ENCODE measurements at places on chromosomes 5 and 9.

GRCh38 chr5:138903130-138903775 is 28.1 kb upstream of the LRRTM2 start:
- no peak for DNase-seq

GRCh38 chr9:8904771-8905515 is 1105.4 kb upstream of the DMAC1 start:
- DNase-seq = no peak

GRCh38 chr9:130138171-130138653 is 34.0 kb upstream of the NCS1 start:
- no peak for DNase-seq

DNA sequence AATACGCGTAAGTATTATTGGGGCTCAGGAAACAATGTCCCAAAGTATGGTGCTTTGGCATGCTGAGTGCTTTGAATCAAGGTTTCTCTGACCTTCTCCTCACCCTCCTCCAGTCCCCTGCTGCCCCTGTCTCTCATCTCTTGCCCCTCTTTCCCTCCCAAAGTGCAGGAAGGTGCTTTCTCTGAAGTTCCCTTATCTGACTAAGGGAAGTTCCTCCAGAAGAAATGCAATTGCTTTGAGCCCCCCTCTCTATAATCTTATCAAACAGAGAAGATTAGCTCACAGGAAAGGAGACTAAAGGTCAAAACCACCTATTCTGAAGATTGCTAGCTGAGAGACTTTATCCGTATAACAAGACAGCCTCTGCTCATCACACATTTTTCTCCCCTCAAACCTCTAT is 288.1 kb downstream of the ARL15 start:
- DNase-seq = no peak

DNA sequence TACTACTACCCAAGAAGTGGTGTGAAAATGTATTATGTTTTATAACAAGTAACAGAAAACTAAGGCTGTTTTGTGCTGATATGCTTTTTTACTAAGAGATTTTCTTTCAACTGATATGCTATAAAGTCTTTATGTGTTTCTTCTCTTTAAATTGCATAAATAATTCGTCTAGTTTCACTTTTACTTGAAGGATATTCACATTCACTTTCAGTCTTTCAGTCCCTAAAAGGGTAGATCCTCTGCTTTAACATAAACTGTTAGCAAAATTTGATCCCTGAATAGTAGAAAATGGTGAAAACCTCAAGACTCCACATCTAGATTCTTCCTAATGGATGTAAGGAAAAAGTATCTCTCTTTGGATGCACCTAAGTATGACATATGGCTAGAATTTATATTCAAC is 69.0 kb upstream of the FST start:
- DNase-seq = no peak

- no peak for DNase-seq
Measured at GRCh38 chr5:121834021-121834420, 17.7 kb upstream of the FTMT start.

Data from nephron progenitor cell (in vitro differentiated cells).